K562 (cell line): ENCODE measurements at places on chromosomes 11 and 22. TPM values are rescaled to one million over a fixed set of nuclear protein-coding genes. Genes with fewer than 3 reads are reported as not detected.

DNA sequence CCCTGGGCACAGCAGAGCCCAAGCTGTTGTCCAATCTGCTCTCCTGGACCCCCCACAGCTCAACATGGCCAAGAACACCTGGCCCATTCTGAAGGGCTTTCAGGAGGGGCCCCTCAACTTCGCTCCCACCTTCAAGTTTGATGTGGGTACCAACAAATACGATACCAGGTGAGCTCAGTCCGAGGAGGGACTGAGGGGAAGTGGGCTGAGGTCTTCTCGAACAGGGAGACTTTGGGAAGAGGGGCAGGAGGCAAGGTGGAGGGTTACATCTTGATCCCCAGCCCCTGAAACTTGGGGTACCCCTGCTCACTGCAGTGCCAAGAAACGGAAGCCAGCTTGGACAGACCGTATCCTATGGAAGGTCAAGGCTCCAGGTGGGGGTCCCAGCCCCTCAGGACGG lies 5.4 kb downstream of the INPP5J start:
- DNase-seq: no peak

DNA sequence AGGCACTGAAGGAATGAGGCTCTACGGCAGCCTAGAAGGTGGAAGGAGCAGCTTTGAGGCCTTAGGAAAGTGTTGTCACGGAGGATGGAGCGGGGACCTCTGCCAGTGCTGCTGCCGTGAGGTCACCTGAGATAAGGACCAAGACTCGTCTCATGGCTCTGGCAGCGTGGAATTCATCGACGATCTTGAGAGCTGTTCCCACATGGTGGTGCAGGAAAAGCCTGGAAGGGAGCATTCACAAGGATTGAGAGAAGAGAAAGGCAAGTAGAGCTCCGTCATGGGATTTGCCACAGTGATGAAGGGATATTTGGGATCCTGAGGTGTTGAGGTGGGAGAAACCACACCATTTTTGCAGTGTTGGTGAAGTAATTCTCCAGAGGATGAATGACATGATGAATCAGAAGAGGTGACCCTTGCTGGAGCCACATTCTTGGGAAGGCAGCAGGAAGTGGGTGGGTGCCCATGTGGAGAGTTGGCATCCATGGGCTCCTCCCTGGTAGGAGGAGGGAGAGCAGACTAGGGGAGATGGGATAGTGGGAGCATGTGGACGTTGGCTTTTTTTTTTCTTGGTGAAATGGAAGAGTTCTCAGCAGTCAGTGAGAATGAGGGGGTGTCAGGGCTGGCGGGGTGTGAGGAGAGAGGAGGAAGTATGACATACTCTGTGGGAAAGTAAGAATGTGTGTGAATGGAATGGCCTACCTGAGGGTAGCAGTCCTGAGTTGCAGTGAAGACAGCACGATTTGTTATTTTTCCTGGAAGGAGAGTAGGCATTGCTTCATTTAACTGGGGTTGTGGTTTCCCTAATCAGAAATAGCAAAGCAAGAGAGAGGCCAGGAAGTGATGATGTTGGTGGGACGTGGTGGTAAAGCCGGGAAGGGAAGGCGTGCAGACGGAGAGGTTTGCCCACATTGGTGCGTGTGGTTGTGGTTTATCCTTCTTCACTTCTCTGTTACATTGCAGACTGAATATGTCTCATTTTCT lies 11.1 kb downstream of the PPP6R3 start:
- no peak for DNase-seq

DNA sequence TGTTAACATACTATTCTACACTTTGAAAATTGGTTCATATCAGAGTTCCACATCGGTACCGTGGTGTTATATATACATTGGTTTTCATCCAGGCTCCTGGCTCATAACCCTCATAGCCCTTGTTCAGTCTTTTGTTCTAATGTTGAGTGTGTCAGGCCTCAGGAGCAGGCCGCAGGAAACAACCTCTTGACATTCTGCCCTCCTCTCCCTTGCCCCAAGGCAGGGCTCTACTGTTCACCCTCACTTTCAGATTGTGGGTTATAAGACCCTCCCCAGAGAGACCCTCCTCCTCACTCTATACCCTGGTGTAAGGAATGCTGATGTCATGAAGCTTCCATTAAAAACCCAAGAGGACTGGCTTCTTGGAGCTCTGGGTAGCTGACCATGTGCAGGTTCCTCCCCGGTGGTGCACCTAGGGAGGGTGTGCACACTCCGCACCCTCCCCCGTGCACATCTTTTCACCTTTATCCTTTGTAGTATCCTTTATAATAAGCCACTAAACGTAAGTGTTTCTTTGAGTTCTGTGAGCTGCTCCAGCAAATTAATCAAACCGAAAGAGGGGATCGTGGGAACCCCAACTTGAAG lies 12.1 kb downstream of the SSH3 start:
- no peak for DNase-seq

DNA sequence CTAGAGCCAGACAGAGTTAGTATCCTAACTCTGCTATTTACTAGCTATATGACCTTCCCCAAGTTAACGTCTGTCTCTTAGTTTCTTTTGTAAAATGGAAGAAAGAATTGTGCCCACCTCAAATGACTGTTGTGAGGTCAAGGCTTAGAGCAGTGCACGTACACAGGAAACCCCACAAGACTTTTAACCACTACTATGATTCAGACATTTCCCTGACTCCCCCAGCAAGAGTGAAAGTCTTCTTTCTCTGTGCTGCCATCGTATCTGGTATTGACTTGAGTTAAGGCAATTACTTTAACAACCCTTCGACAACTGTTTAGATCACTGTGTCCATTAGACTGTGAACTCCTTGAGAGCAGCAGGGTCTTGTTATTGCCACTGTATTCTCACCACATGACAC lies 2.6 kb upstream of the OR52W1 start:
- no peak for DNase-seq

DNA sequence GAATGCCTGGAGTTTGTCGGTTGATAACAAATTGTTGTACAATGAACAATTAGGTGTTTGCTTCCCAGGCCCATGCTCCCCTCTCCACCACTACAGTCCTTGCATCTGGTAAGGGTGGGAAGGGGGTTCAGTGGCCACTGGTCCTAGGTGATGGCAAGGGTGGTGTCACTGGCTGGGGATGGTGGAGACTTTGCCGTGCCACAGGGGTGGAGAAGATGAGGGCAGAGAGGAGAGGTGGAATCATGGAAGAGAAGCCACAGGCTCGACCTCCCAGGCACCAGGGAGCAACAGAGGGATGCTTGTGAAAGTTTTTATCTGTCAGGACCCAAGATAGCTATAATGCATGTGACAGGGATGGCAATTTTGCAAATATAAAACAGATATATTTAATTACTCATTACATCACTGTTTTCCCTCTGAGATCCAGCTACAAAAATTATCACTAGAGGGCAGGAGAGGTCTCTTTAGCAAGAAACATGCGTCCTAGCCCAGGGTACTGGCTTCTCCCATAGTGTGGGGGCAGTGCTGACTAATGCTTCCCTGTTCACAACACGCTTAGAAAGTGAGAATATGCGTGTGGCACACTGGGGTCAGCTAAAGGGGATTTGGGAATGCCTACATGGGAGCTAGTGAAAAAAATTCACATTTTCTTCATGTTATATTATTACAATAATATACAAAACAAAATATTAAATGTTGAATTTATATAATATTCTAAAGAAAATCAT lies 49.0 kb upstream of the AMPD3 start:
- DNase-seq: peak; percentile 79

DNA sequence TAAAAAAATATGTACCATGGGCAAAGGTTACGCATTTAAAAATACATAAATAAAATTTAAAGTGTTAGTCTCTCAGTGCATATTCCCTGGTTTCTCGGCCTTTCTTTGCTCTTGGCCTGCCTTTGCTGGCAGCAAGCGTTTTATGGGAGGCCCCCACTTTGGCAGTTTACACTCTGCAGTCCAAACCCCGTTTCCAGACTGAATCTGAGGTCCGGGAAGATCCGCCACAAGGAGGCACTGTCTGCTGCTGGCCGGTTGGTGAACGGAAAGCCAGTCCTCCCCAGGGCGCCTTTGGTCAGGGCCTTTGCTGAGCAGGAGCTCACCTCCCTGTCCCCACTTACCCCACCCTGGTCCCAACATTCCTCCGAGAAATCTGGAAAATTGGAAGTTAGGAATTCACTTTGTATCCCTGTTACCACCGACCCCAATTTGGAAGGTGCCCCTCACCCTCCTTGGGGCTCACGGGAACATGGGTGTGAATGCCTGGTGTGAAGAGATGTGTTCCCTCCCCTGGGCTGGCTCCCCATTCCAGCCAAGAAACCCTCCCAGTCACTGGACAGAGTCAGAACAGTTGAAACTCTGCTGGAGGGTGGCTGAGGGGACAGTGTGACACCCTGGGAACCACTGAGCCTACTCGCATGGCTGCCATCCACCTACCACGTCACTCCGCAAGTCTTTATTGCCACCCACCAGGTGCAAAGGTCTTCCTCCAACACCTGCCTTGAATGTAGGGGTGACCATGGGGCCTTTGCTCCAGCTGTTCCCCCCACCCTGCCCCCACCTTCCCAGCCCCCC lies 9.4 kb upstream of the SF1 start:
- DNase-seq: peak; percentile 79

- no peak for DNase-seq
Measured at GRCh38 chr22:48277868-48278581, 1515.6 kb downstream of the TBC1D22A start.

GRCh38 chr11:130776061-130776419 lies 140.2 kb downstream of the SNX19 start:
- DNase-seq: no peak

DNA sequence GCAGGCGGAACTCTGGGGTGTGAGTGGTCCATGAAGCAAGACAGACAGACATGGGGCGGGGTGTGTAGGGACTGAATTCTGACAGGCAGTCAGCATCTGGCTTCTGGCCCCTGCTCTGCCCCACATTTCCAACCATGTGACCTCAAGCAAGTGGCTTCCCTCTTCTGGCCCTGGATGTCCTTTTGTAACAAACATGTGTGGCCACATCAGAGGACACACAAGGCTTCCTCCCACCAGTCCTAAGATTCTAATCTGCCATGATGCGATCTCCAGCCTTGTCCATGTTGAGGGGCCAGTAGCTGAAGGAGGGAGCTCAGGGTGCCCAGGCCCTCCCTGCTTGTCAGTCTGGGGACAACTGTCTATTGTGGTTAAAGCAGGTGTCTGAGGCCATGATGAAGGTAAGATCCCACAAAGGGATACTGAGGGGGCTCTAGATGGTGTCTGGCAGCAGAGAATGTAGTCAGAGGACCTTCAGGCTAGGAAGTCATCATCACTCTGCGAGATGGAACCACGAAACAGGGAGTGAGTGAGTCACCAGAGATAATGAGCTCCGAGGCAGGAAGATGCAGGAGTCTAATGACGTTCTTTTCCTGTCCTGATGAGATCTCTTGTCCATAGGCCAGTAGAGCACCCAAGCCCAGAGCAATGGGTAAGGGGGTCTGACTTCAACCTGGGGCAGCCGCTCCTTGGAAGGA lies 27.4 kb downstream of the DRD2 start:
- no peak for DNase-seq

DNA sequence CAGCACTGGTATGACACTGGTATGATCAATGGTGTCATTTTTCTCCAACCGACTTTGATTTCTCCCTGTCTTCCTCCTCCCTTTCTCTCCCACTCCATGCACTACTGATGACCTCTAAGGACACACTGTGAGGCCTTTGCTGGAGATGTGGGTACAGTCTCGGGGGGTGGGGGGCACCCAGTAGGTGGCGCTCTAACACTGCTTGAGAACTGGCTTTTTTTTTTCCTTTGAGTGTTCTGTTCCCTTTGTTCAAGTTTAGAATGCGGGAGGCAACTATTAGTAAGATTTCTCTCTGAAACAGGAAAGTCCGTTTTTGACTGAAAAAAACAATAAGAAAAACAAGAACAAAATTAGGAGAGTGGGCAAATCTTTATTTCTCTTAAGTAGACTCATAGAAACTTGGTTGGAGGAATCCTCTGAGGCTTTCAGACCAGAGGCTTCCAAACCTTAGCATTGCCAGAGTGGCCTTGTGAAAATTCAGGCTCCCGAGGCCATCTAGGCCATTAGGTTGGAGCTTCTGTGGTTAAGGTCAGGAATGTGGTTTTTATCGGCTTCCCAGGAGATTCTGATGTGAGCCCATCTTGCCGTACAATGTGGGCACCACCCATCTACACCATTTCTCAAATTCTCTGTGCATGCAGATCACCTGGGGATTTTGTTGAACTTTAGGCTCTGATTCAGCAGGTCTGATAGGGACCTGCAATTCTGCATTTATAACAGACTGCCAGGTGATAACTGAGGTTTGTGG lies 43.2 kb downstream of the PANX1 start:
- peak; percentile 84 for DNase-seq

- no peak for DNase-seq
Measured at GRCh38 chr11:102891736-102892135, 17.0 kb upstream of the MMP12 start.

- DNase-seq: no peak
Measured at GRCh38 chr11:134724779-134725140, 312.7 kb upstream of the B3GAT1 start.

- no peak for DNase-seq
Measured at GRCh38 chr11:34209809-34210208, 104.4 kb downstream of the NAT10 start.

- no peak for DNase-seq
Measured at GRCh38 chr22:39501644-39502108, 414 bp upstream of the MIEF1 start.

GRCh38 chr11:112795142-112795815 lies 165.9 kb upstream of the NCAM1 start:
- DNase-seq: peak; percentile 72

DNA sequence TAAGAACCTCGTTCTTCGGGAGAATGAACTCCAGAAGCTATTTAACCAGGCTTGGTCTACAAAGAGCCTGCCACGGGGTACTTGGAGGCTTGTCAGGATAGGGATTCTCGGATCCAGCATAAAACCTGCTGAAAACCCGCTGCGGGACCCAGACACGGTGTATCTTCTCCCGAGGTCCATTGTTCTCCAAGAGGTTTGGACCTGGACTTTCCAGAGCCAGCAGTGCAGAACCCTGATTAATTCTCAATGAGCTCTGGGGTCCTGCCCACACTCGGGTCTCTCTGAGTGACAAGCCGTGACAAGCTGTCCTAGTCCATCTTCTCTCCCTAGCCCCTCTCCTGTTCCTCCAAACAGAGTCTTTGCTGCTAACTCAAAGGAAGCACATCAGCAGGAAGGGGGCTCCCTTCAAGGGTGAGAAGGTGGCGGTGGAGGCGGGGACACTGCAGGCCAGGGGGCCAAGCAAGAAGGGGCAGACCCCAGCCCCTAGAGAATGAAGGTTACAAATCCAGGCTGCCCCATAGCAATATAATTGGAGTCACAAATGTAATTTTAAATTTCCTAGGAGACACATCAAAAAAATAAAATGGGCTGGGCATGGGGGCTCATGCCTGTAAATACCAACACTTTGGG lies 12.2 kb downstream of the SHANK2 start:
- no peak for DNase-seq

GRCh38 chr11:68682531-68682961 lies 1.8 kb upstream of the GAL start:
- DNase-seq: no peak

The OTOG gene
- not detected in 2 replicates for total RNA-seq

The OR52I2 gene
- total RNA-seq: not detected in 2 replicates

The TMPRSS4 gene
- 6.6 and 7.4 TPM in 2 replicates for total RNA-seq

The LAYN gene
- not detected in 2 replicates for total RNA-seq
